G401 (cell line): ENCODE measurements at places on chromosomes 4 and X. TPM values are rescaled to one million over a fixed set of nuclear protein-coding genes. Genes with fewer than 3 reads are reported as not detected.
A peak's percentile ranks its signal among the peaks of the same experiment; 100 is the strongest.

TAF7L gene
- total RNA-seq, result not detected in 2 replicates

GPR78 gene
- not detected in 2 replicates for total RNA-seq

MAGEA8 gene
- total RNA-seq, result not detected in 2 replicates

IQCM gene
- not detected in 2 replicates for total RNA-seq

ANXA3 gene
- 0.18 TPM in 1 of 2 replicates, not detected in the other for total RNA-seq

CBR4 gene
- 2.7 and 5.8 TPM in 2 replicates for total RNA-seq

S100G gene
- not detected in 2 replicates for total RNA-seq

TCP11X1 gene
- not detected in 2 replicates for total RNA-seq

TRIM75 gene
- not detected in 2 replicates for total RNA-seq

SMPX gene
- total RNA-seq, result not detected in 2 replicates

CSAG1 gene
- total RNA-seq, result not detected in 2 replicates

- no peak for DNase-seq
These were observed 65.2 kb upstream of the MTM1 start for GRCh38 chrX:150502979-150503897.

- no peak for DNase-seq
These were observed 76.5 kb upstream of the LSM6 start for GRCh38 chr4:146098978-146099377.

DNA sequence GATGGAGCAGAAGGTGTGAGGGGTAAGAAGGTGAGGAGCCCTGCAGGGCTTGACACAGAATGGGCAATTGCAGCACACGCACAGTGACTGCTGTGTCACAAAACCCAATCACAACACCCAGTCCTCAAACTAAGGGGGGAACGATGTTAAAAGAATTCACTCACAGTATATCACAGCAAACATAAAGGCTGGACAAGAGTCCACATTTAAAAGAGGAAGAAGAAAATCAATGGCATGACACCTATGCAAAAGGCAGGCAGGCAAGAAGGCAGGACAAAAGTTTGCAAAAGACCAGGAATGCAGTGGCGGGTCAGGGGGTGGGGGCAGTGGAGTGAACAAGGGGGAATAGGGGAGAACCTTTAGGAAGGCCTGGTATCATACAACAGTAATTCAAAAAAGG lies 77.7 kb downstream of the CDS1 start:
- no peak for DNase-seq

GRCh38 chrX:134997646-134998045 lies 6.9 kb downstream of the SMIM10 start:
- DNase-seq, result no peak

DNA sequence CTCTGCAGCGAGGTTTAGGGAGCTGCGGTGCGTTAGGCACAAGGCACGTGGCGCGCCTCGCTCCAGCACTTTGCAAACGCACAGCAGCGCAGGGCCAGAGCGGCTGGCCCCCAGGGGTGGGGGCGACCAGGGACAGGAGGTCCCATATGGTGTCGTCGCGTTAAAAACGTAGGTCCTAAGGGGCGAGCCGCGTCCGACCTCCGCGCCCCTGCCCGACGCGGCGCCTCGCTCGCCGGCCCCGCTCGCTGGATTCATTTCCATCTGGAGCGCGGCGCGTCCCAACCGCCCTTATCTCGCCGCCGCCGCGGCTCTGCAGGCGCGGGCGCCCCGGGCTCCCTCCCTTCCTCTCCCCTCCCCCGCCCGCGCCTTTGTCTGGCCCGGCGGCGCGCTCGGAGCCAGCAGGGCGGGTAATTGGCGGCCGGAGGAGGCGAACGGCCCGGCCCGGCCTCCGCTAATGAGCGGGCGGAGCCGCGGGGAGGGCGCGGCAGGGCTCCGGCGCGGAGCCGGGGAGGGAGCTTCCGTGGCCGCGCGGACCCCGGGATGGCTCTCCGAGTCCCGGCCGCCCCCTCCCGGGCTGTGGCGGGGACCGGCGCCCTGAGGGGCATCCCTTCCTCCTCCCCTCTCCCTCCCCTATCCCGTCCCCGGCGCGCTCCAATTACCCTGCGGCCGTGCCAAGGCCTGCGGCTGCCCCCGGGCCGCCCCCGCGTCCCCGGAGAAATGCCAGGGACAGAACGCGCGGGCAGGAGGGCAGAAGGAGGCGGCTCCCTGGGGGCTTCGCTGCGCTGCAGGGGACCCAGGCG lies 409.0 kb downstream of the BCOR start:
- peak; percentile 3 for DNase-seq

GRCh38 chr4:24831637-24832036 lies 36.3 kb downstream of the SOD3 start:
- no peak for DNase-seq

DNA sequence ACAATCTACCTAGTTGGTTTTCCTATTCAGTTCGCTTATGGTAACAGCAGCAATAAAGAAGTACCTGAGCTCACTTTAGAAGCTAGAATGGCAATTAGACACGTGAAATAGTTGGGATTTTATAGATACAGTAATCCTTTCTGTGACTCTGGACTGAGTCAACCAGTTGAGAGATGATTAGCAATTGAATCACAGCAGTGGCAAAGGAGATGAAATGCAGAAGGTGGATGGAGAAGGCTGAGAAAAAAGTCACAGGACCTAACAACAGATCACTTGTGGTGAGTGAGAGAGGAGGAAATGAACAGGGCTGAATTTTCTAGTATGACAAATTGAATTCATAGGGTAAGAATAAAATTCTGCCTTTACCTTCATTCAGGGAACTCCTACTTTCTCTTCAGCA lies 197.1 kb upstream of the MAGEB18 start:
- no peak for DNase-seq

- DNase-seq, result no peak
These were observed 75.3 kb downstream of the METTL14 start for GRCh38 chr4:118760493-118760892.

DNA sequence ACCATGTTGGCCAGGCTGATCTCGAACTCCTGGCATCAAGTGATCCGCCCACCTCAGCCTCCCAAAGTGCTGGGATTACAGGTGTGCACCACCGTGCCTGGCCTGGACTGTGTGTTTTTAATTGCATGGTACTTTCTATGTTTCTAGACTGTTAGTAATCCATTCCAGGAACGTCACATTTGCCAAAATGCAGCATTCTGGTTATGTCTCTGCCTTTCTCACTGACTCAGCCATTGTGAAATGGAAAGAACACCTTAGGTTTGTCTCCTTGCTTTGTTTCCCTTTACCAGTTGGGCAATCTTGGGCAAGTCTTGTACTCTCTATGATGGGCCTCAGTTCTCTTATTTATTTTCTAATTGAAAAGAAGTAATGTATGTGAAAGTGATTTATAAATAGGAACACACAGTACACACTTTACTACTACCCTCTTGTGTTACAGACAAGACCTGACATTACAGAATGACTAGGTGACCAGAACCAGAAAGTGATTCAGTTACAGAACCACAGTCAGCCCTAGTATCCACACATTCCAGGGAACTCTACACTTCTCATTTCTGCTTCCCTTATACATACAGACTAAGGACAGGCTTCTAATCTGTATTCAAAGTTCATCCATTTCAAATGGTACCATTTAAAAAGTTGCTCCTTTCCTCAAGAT lies 187.1 kb downstream of the MGST2 start:
- no peak for DNase-seq

DNA sequence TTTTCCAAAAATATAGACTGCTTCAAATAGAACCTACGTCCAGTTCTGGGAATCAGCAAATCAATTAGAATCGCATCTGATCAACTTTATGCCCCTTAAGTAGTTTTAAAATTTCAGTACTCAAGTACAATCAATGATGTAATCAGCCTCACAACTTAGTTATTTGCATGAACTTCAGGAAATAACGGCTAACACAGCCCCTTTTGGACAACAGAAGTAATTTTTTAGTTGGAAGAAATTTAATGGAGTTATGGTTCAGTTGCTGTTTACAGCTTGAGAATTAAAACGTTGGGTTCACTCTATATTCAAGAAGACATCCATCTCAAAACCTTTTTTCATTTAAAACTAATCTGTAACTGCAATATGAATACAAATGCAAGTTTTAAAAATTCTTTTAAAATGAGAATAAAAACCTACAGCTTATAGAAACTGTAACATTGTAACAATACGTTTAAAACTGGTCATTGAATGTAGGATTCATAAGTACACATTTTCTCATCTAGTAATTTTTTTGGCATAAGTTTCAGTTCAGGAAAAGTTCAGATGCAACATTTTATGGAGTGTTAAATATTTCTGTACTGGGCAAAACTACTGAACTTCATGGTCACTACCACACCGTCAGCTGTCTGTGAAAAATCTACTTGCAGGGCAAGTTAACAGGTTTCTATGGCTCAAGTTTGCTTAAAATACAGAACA lies 956 bp downstream of the TAPT1 start:
- no peak for DNase-seq

GRCh38 chrX:52983321-52984000 lies 25.1 kb upstream of the FAM156A start:
- DNase-seq, result peak; percentile 16

DNA sequence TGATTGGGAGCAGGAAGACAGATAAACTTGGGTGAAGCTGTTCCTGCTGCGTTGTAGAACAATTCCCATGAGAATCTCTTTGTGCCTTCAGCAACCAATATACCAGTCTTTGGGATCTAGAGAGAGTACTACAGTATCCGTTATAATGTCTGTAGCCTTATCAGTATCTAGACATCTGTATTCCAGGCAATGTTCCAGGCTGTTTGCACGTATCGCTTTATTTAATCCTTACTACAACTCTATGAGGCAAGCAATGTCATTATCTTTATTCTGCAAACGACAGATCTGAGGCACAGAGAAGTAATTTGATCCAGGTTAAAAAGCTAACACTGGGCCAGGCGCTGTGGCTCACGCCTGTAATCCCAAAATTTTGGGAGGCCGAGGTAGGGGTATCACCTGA lies 251.6 kb downstream of the ARHGAP24 start:
- DNase-seq, result no peak

- DNase-seq, result no peak
These were observed 545.0 kb downstream of the GABRG1 start for GRCh38 chr4:45578874-45579273.

DNA sequence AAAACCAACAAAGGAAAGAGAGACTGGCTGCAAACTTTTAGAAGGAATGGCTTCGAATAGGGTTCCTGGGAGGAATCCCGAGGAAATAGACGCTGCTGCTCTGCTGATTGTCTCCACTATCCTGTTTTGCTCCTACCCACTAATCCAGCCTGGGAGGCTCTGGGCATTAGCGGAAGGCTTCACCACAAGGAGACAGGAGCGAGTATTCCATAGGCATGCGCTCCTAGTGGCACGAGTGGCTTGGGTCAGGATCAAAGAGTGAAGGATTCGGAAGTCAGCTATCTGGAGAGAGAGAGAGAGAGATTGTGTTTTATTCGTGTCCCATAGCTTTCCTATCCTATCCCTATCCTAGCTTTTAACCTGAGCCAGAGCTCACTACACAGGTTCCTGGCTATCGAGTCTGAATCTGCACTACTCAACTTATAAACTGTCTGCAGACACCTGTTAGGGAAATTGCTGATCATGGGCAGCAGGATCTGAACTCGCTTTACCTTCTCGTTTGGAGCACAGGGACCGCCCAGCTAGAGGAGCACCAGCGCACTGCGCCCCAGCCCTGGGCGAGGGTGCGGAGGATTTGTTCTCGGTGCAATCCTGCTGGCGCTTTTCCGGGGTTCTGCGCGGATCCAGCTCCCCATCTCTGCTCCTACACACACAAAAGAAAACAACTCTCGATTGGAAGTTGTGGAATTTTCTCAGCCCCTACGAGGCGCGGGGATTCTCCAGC lies 740 bp upstream of the NPY2R start:
- no peak for DNase-seq

- DNase-seq, result no peak
These were observed 205.0 kb upstream of the PDE5A start for GRCh38 chr4:119833611-119834010.

GRCh38 chr4:41632481-41633073 lies 94.6 kb downstream of the LIMCH1 start:
- no peak for DNase-seq

DNA sequence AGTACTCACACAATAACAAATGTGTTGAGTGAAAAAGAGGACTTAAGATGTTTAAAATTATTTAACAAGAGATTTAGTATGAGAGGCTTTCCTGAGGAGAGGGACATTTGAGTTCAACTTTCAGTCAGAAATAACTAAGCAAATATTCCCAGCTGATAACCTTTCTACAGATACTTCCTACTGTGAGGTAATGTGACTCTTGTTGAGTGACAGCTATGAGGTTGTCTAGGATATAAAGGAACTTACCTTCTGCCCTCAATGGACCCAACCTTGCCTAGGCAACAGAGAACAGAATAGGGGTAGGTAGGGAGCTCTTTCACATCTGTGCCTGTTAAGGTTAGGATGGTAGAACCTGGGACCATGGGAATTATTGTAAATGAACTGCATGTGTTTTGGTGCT lies 54.7 kb downstream of the GLUD2 start:
- no peak for DNase-seq

GRCh38 chr4:153023692-153024394 lies 87.7 kb downstream of the FHDC1 start:
- no peak for DNase-seq

- peak; percentile 5 for DNase-seq
These were observed 16.2 kb downstream of the AWAT2 start for GRCh38 chrX:70033348-70034051.

DNA sequence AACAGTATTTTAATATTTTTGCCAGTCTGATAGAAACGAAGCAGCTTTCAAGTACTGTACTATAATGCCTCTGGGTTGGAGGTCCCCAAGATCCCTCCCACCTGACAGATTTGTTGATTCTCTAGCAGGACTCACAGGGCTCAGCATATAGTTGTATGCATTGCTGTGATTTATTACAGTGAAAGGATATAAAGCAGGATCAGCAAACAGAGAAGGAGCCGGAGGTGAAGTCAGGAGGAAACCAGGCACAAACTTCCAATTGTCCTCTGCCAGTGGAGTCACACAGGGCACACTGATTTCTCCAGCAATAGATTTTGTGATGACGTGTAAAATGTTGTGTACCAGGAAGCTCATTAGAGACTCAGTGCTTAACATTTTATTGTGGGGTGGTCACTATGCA lies 19.0 kb downstream of the USP53 start:
- DNase-seq, result no peak

GRCh38 chr4:151745481-151746231 lies 15.2 kb downstream of the GATB start:
- DNase-seq, result no peak

- DNase-seq, result peak; percentile 13
These were observed 134.5 kb upstream of the NLGN4X start for GRCh38 chrX:6363188-6363587.

GRCh38 chrX:131359611-131360010 lies 70.5 kb upstream of the IGSF1 start:
- no peak for DNase-seq

DNA sequence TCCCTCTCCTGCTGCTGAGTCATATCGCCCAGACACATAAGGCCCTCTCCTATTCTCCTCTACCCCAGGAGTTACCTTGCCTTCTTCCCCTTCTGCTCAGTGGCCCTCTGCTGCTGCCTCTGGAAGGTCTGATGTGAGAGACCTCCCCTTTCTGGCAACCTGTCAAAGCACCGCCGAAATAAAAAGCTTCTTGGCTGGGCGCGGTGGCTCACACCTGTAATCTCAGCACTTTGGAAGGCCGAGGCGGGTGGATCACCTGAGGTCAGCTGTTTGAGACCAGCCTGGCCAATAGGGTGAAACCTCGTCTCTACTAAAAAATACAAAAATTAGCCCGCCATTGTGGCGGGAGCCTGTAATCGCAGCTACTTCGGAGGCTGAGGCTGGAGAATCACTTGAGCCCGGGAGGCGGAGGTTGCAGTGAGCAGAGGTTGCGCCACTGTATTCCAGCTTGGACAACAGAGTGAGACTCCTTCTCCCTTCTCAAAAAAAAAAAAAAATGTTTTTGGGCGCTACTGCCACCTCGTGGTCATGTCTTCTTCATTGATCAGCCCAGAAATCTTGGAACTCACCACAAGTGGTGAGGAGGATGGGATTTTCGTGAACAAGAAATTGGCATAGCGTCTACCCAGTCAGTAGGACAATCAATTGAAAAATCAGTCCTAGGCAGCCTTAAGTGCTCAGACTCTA lies 8.6 kb upstream of the ZXDA start:
- DNase-seq, result peak; percentile 48
